ENCODE measurements at places on chromosomes 1 and 21. TPM values are rescaled to one million over a fixed set of nuclear protein-coding genes. Genes with fewer than 3 reads are reported as not detected.

- no peak overlapping the region for H3K27ac ChIP-seq
- peaks cover 98% of the 10 kb centered on the region for H3K27me3 ChIP-seq
- no peak for DNase-seq
- no peaks in the 10 kb centered on the region for H3K4me1 ChIP-seq
Observed at GRCh38 chr21:36701756-36702621, 3.1 kb downstream of the SIM2 start.

- H3K27ac ChIP-seq: no peak overlapping the region
- H3K4me3 ChIP-seq: no peak overlapping the region
- no peaks in the 10 kb centered on the region for H3K36me3 ChIP-seq
- peaks cover 6% of the 10 kb centered on the region for H3K4me1 ChIP-seq
- H3K27me3 ChIP-seq: no peaks in the 10 kb centered on the region
Observed at GRCh38 chr1:206826394-206826793, 39.0 kb upstream of the IL20 start.

DNA sequence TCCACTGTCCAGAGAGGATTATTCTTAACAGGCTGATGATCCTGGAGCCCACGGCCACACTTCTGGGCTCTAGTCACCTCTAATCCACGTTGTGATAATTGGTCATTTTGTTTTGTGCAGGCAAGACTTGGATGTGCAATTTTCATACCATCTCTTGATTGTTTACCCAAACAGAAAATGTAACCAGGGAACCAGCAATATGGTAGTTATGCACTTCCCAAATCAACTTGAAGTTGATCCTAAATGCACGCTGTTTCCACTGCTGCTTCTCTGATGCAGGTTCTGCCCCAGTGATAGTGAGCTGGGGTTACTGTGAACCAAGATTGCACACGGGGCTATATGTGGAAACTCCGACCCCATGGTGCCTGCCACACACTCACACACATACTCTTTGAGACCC is 14.7 kb upstream of the KCNJ15 start:
- DNase-seq: no peak
- H3K36me3 ChIP-seq: no peaks in the 10 kb centered on the region
- no peak overlapping the region for H3K4me3 ChIP-seq

DNA sequence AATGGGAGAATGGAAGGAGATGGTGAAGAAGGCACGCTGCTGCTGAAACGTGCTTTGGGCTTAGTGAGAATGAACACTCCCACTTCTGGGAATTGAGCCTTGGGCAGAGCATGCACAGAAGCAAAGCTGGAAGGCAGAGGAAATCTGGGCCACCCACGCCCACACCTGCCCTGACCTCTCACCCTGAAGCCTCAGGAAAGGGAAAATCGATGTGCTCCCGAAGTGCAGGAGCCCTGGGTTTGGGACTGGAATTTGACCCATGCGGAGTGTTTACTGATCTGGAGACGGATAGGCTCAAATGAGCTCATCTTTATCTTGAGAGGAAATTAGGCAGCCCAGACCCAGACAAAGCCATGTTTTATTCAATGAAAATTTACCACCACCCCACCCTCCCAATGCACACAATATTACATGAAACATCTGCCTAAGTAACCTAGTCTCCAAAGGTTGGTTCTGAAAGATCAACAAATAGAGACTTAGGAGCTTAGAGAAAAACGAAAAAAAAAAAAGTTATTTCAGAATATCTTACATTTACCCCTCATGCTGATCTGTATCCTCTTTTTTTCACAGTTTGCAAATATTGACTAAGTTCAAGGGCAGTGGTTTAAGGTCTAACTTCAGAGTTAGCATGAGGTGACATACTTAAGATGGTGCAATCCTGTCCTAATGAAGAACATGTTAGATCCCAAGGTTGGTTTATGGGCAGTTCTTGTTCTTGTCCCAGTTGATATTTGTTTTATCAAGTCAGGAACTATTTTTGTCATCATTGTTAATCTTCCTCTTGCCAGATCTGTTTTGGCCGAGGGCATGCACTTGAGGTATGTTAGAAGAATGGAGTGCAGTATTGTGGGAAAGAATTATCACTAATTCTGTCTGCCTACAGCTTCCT is 63.0 kb downstream of the PROX1 start:
- no peak overlapping the region for H3K4me3 ChIP-seq
- H3K36me3 ChIP-seq: no peaks in the 10 kb centered on the region
- no peaks in the 10 kb centered on the region for H3K27me3 ChIP-seq
- no peak for DNase-seq
- no peak overlapping the region for H3K27ac ChIP-seq

DNA sequence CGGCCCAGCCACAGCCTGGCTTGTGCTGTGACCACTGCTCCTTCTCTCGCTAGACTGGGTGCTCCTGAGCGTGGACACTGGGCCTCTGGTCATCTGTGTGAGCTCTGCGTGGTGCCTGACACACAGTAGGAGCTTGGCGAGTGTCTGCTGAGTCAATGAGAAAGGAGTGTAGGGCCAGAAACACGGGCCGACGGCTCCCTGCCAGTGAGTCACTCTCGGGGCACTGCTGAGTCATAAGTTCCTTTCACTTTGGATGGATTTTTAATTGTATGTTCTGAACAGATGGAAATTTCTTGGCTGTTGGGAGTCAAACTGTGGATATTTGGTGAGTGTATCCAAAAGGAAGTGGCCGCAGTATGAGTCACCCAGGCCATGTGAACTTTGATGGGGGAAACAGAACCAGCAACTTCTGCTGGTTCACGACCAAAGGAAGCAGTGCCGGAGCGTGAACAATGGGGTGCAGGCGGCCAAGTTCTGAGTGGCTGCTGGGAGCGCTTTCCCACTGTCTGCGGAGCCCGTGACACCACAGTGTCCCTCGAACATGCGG is 41.0 kb upstream of the COL18A1 start:
- H3K27me3 ChIP-seq: no peaks in the 10 kb centered on the region
- H3K4me1 ChIP-seq: peaks cover 35% of the 10 kb centered on the region
- no peaks in the 10 kb centered on the region for H3K36me3 ChIP-seq
- no peak overlapping the region for H3K4me3 ChIP-seq
- peak overlapping the region; percentile 99 for H3K27ac ChIP-seq

DNA sequence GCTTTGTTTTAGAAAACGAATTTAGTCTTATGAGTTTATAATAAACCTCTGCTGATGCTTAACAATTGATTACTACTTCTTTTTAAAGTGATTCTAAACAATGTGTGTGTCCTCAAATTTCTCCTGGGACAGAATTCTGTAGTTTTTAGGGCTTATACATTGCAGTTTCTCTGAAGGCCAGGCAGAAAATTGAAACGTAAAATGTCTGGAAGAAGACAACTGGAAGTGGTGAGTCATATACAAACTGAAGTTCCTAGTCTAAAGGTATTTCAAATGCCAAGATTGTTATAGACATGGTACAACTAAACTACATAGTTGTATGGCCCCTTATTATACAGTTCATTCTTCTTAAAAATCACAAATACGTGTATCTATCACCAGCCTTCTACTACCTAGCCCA is 30.5 kb upstream of the RC3H1 start:
- no peak overlapping the region for H3K4me3 ChIP-seq
- no peaks in the 10 kb centered on the region for H3K4me1 ChIP-seq
- H3K36me3 ChIP-seq: no peaks in the 10 kb centered on the region
- no peak overlapping the region for H3K27ac ChIP-seq

- H3K4me1 ChIP-seq: no peaks in the 10 kb centered on the region
- no peaks in the 10 kb centered on the region for H3K27me3 ChIP-seq
- no peak for DNase-seq
- no peak overlapping the region for H3K4me3 ChIP-seq
- H3K27ac ChIP-seq: no peak overlapping the region
Observed at GRCh38 chr1:43536196-43536863, 5.6 kb downstream of the PTPRF start.

The ATP6V1G3 gene
- total RNA-seq: not detected

- H3K4me3 ChIP-seq: no peak overlapping the region
- no peaks in the 10 kb centered on the region for H3K27me3 ChIP-seq
- peak; percentile 49 for DNase-seq
- H3K36me3 ChIP-seq: peaks cover 1% of the 10 kb centered on the region
Observed at GRCh38 chr1:64686828-64687724, 57.8 kb upstream of the RAVER2 start.

The TENT5C gene
- 6.2 TPM for total RNA-seq

- H3K27ac ChIP-seq: no peak overlapping the region
- no peak overlapping the region for H3K4me3 ChIP-seq
- no peaks in the 10 kb centered on the region for H3K27me3 ChIP-seq
- H3K36me3 ChIP-seq: peaks cover 13% of the 10 kb centered on the region
Observed at GRCh38 chr1:46190539-46190938, 7.7 kb downstream of the POMGNT1 start.

The TNNT2 gene
- total RNA-seq: not detected

- no peak overlapping the region for H3K4me3 ChIP-seq
- no peak overlapping the region for H3K27ac ChIP-seq
- DNase-seq: peak; percentile 62
- peaks cover 8% of the 10 kb centered on the region for H3K36me3 ChIP-seq
- H3K27me3 ChIP-seq: no peaks in the 10 kb centered on the region
Observed at GRCh38 chr21:33273044-33273443, 6.9 kb downstream of the IL10RB start.

The NTMT2 gene
- total RNA-seq: not detected

- H3K27ac ChIP-seq: no peak overlapping the region
- H3K4me3 ChIP-seq: no peak overlapping the region
- no peaks in the 10 kb centered on the region for H3K27me3 ChIP-seq
- H3K4me1 ChIP-seq: peaks cover 23% of the 10 kb centered on the region
Observed at GRCh38 chr1:214451596-214451995, 99.8 kb downstream of the PTPN14 start.

The ICOSLG gene
- under 0.01 TPM for total RNA-seq

DNA sequence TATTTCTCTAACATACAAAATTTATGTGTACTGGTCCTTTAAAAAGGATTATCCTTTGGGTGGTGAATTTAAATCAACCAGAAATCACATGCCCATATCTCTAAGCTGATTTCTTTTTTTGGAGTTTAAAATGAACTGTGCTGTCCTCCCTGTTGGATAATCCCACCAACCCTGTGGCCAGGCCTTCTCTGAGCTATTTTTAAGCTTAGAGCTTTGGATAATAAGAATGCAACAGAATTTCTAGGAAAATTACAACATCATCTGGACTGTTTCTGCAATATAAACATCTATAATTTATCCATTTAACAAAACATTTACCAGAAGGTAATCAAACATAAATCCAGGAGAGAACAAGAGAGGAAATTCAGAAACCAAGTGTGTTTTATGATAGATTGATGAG is 88.3 kb downstream of the LRRC40 start:
- H3K4me1 ChIP-seq: no peaks in the 10 kb centered on the region
- no peaks in the 10 kb centered on the region for H3K36me3 ChIP-seq
- H3K27ac ChIP-seq: no peak overlapping the region
- H3K4me3 ChIP-seq: no peak overlapping the region

The SMCP gene
- total RNA-seq: 0.17 TPM

DNA sequence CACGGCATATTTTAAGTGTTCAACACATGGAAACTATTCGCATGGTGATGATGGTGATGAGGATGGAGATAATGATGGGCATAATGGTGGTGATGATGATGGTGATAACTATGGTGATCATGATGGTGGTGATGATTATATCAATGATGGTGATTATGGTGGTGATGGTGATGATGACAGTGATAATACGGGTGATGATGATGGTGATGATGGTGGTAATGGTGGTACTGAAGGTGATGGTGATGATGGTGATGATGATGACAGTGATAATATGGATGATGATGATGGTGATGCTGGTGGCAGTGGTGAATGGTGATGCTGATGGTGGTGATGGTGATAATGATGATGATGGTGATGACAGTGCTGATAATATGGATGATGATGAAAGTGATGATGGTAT is 341.8 kb upstream of the VAMP3 start:
- H3K4me3 ChIP-seq: no peak overlapping the region
- H3K36me3 ChIP-seq: no peaks in the 10 kb centered on the region

GRCh38 chr1:58596631-58597052 is 19.6 kb upstream of the TACSTD2 start:
- H3K4me1 ChIP-seq: peaks cover 9% of the 10 kb centered on the region
- H3K27ac ChIP-seq: no peak overlapping the region
- DNase-seq: no peak

The GJB3 gene
- total RNA-seq: not detected

Measured in fibroblast of lung (primary cell).